RWPE1 (cell line): ENCODE measurements at places on chromosomes 3 and 15.

GRCh38 chr3:18886331-18886730 is 262.0 kb upstream of the KCNH8 start:
- DNase-seq, result no peak

GRCh38 chr15:80779658-80780415 is 667 bp downstream of the CEMIP start:
- DNase-seq, result peak; percentile 70

DNA sequence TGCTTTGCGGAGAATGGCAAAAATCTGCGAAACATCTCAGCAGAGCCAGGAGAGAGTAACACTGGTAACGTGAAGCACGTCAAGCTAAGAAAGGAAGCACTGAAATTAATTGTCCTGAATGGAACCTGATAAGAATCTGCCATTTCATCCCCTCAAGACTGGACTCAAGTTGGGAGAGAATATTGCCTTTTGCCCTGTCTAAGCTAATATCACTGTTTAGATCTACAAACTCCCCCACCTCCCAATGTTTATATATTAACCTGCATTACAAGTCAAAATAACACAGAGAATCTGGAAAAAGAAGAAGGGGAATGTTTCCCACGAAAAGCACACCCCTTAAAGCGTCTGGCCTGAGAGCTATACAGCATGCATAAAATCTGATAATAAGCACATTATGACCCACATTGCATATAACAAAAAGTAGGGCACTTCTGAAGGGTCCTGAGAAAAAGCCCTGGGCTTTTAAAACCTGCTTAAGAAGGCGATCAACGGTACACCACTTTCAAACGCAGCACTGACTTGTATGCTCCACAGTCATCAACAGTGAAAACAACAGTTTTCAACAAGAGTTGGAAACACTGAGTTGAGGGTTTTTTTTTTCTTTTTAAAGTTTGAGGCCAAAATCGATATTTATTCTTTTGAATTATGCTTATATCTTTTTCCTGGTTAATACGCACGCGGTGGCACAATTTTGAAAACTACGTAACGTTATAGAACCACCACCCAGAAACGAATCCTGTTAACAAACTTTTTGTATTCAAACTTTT is 1.4 kb upstream of the KAT2B start:
- DNase-seq, result no peak

GRCh38 chr3:17412950-17413530 is 329.4 kb downstream of the TBC1D5 start:
- DNase-seq, result peak; percentile 26

GRCh38 chr15:98779463-98780071 is 131.2 kb downstream of the IGF1R start:
- peak; percentile 74 for DNase-seq
